Naive thymus-derived CD8-positive, alpha-beta T cell (primary cell): ENCODE measurements at places on chromosomes 7 and 10.

- no peak for DNase-seq
These were observed 7.5 kb upstream of the SH2D4B start for GRCh38 chr10:80530251-80530650.

DNA sequence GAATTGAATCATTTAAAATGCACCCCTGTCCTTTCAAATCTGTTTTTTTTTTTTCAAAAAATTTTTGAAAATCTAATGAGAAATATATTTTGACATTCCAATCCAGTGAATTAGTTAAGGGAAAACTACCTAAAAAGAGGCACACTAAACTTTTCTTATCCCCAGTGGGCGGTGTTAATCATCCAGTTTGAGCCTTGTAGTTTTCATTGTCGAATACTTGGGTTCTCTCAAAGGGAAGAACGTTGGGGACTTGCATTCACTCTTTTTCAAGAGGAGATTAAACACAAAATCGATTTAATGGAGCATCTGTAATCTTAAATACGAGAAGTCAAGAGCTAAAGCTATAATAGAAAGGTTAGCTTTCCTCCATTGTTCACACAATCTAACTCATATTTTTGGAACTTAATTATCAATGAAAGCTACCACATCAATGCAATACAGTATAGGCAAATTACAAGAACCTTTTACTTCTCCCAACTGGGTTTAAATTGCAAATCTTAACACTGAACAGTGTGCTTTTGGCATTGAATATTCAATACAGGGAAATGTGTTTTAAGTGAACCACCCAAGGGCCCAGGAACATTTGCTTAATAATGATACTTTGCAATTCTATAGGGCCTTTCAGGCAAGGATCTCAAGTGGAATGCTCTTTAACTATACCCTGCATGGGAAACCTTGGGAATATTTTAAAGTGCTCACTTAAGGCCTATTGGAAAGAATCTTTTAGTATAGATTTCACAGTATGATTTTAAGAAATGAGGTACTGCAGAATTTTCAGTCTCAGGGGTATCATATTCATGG is 13.1 kb upstream of the SP8 start:
- no peak for DNase-seq

- DNase-seq: no peak
These were observed 72.3 kb upstream of the ZNF746 start for GRCh38 chr7:149569726-149570422.

DNA sequence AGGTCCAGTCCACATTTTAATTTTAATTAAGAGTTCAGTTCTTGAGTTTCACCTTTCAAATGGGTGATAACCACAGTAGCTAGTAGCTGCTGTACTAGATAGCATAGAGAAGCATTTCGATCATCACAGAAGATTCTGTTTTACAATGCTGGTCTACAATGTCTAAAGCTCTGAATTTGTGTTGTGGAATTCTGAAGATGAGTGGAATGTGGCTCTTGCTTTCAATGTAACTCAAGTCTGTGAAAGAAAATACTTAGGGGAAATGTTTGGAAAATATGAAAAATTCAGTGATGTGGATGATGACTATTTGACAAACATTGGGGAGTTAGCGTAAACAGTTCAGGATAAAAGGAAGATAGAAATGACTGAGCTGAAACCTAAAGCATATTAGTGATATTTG is 139.4 kb downstream of the GNAT3 start:
- no peak for DNase-seq

DNA sequence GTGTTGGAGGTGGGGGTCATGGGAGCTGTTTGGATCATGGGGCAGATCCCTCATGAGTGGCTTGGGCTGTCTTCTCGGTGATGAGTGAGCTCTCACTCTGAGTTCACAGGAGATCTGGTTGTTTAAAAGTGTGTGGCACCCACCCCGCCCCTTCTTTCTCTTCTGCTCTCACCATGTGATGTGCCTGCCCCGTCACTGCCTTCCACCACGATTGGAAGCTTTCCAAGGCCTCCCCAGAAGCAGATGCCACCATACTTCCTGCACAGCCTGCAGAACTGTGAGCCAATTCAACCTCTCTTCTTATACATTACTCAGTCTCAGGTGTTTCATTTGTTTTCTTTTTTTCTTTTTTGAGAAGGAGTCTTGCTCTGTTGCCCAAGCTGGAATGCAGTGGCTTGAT is 170.0 kb downstream of the PTPN20 start:
- DNase-seq: peak; percentile 64

DNA sequence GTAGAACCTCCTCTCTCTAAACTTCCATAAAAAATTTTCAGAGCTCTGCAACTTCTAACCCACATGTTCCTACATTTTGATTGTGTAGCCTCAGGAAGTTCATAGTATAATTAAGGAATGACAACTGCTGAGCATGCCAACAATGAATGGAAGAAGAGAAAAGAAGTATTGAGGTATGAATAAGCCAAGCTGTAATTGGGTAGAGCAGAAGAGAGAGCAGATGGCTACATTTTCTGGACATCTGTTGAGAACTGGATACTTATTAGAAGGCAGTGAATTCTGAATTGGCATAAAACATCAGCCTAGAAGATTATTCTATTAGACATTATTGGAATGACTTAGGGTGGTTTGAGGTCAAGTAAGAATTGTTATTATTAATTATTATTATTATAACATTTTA is 728.3 kb upstream of the PHF14 start:
- DNase-seq: no peak

DNA sequence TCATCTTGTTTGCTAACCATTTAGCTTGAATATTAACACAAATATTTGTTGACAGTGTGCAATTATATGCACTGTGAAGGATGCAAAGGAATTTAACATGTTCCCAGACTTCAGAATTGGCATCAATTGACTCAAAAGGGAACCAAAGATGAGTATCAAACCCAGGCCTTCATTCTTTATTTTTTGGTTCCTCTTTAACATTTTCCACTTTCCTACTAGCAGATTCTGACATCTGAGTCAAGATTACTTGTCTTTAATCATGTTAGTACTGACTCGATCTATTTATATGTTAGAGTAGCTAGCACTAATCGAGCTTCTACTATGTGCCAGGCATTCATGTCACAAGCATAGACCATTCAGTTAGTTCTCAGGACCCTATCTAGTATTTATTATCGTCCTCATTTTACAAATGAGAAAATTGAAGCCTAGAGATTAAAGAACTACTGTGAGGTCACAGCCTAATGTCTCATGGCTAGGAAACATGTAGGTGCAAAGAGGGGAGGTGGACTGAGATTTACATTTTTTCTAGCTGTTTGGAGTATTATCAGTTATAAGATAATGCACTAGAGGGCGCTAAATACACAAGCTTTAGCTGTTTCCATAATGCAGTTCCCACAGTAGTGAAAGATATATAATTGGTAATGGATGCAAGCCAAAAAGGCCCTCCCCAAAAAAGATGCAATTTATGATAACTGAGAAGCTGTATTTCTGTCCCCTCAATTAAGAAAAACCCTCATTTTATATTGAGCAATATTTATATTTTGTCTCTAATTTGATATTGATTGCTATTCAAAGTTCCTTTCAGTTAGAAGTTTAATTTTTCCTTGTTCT is 32.9 kb upstream of the KMT2E start:
- peak; percentile 76 for DNase-seq

GRCh38 chr7:157013602-157014549 is 3.4 kb upstream of the MNX1 start:
- no peak for DNase-seq

GRCh38 chr7:96285579-96285978 is 36.3 kb downstream of the SLC25A13 start:
- peak; percentile 78 for DNase-seq

DNA sequence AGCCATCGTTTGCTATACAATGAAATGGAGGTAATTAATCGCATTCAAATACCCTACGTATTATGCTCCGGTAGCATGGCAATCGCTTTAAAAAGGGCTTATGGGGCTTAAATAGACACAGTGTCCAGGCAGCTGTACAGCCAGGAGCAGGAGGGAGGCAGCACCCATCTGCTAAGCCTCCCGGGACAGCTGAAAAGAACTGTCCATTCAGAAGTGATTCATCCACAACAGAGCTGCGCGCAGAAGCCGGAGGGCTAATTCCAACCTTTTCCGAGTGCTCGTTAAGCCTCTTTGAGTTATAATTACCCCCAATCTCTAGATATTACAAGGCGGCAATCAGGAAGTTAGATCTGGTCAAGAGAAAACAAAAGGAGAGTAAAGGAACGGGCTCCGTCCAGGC is 58.3 kb downstream of the DPYSL4 start:
- no peak for DNase-seq

DNA sequence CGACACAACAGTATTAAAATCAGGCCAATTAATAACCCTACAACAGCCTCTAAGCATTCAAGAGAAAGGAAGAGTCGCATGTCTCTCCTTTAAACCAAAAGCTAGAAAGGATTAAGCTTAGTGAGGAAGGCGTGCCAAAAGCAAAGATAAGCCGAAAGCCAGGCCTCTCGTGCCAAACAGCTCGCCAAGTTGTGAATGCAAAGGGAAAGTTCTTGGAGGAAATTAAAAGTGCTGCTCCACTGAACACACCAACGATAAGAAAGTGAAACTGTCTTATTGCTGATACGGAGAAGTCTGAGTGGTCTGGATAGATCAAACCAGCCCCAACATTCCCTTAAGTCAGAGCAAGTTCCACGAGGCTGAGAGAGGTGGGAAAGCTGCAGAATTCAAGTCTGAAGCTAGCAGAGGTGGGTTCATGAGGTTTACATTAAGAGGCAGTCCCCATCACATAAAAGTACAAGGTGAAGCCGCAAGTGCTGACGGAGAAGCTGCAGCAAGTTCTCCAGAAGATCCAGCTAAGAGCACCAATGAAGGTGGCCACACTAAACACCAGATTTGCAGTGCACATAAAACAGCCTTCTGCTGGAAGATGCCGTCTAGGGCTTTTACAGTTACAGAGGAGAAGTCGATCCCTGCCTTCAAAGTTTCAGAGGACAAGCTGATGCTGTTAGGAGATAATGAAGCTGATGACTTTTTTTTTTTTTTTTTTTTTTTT is 194.8 kb downstream of the MAD1L1 start:
- peak; percentile 37 for DNase-seq

GRCh38 chr7:158110034-158110590 is 477.5 kb downstream of the PTPRN2 start:
- no peak for DNase-seq

DNA sequence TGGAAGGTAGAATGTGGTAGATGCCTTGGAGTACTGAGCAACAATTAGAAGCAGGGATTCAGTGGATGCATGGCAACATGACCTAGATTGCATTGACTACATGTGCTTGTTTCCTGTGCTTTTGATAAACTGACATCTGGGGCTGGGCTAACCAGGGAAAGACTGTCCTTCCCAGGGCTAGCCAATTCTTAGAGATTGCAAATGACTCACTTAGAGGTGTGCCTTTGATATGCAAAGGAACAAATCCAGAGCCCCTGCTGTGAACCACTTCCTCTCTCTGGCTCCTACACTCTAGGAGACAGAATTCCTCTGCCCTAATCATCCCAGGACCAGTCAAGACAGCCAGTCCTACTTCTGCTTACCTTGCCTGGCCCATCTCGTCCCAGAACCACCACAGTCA is 651.5 kb downstream of the LRMDA start:
- DNase-seq: no peak

GRCh38 chr10:26172131-26172530 is 44.4 kb upstream of the GAD2 start:
- no peak for DNase-seq

DNA sequence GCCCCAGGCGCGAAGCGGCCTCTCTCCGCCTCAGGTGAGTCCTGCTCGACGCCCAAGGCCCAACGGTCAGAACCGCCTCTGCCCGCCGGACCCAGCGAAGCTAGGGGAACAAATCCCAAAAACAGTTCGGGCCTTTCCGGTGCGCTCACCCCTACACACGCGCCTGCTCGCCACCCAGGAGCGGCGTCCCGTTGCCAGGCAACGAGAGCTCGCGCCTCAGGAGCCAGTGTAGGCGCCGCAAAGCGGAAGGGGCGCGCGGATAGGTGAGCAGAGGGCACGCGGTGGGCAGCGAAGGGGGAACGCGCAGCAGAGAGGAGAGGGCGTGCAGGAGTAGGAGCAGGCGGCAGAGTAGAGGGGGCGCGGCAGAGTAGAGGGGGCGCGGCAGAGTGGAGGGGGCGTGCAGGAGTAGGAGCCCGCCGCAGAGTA is at the start of the genes DYDC1 and DYDC2:
Gene DYDC1, minus strand, starts transcription at position 193 of the 426 bp plus-strand sequence. CDS start 4,154 bp downstream, outside the sequence.
Gene DYDC2, plus strand, starts transcription at position 219 of the 426 bp plus-strand sequence. CDS start 5,663 bp downstream, outside the sequence.
- peak; percentile 21 for DNase-seq
